GM03348 (cell line): ENCODE measurements at places on chromosomes 1 and 21.
A peak's percentile ranks its signal among the peaks of the same experiment; 100 is the strongest.

- no peak for DNase-seq
Observed at GRCh38 chr1:204961765-204962419, 81.1 kb upstream of the CNTN2 start.

DNA sequence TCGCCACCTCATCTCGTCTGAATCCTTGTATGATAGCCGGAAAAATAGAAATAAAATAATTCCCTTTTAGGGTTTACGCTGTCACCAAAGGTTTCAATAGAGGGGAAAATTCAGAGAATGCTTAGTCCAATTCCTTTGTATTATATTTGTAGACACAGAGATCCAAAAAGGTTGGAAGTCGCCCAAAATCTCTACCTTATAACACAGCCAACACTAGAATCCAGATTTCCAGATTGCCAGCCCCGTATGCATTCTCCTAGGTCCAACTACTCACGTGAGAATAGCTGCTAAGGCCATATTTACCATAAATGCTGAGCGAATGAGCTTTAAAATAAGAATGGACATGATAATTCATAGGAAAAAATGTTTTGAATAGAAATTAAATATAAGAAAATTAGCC lies 124.5 kb downstream of the KCNK1 start:
- DNase-seq = no peak

- DNase-seq = no peak
Observed at GRCh38 chr1:114093624-114094362, 59.9 kb downstream of the SYT6 start.

DNA sequence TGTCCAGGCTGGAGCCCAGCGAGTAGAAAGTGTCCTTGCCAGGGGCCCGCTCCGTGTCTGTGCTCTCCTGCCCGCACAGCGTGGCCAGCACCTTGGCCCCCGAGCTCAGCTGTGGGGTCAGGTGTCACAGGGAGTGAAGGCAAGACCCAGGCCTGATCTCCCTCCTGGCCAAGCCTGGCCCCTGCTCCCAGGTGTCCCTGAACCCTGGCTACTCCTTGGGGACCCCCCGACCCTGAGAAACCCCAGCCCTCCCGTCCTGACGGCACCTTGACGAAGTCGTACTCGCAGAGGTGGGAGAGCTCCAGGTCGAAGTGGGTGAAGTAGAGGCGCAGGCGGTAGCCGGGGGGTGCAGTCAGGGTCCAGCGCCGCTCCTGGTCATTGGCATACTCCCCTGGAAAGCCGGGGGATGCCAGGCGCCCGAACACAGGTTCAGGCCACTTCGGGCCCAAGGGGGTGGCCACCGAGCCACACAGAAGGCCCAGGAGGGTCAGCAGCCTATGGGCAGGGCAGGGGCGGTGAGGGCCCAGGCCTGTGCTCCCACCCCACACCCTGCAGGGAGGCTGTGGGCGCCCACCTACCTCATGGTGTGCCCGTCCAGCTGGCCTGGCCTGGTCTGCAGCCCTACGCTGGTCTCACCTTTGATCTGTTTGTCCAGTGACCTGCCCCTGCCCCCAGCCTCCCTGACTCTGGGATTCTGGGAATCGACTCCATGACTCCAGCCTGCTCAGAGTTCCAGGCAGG lies at the start of gene MASP2:
MASP2 (minus strand) TSS at position 615 of the 741 bp plus-strand sequence; CDS start at position 583, 32 bp downstream.
- DNase-seq = no peak

- DNase-seq = no peak
Observed at GRCh38 chr21:31449921-31450535, 106.0 kb upstream of the TIAM1 start.

DNA sequence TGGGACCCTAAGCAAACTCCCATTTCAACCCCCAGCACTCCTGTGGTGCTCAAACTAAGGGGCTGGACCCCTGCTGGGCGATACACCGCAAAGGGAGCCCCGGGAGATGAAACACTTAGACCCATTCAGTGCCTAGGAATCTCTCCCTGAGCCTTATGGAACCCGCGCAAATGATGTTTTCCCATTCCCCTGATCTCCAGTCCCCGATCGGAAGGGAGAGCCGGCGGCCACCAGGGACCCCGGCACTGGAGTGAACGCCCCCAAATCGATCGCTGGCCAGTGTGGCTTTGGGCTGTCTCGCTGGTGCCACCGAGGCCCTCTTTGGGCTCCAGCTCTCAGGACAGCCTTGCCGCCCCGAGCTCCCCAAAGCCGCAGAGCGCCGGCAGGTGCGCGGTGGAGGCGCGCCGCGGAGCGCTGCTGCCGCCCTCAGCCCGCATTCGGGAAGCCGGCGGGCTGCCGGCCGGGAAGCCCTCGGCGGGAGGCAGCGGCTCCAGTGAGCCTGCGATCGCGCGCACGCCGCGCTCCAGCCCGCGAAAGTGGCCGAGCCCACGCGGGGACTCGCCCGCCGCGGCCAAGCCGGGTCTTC lies 1.1 kb downstream of the PLXNA2 start:
- peak; percentile 56 for DNase-seq

DNA sequence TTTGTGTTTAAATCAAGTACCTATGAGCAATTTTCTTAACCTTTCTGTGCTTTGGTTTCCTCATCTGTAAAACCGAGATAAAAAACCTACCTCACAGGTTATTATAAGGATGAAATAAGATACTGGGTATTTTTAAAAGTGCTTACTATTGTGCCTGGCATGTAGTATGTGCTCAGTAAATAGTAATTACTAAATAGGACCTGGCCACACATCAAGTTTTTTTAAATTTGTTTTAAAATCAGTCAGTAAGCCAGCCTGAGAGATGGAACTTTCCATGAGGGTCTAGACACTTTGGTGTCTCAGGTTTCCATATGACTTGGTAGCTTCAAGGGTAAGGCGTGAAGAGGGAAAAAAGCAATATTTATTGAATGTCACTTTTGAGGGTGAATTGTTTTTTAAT lies 7.0 kb upstream of the ATF3 start:
- DNase-seq = no peak

- peak; percentile 68 for DNase-seq
Observed at GRCh38 chr1:156359973-156360372, 9.0 kb upstream of the RHBG start.

- DNase-seq = no peak
Observed at GRCh38 chr1:39107341-39108290, 81.5 kb downstream of the NDUFS5 start.

DNA sequence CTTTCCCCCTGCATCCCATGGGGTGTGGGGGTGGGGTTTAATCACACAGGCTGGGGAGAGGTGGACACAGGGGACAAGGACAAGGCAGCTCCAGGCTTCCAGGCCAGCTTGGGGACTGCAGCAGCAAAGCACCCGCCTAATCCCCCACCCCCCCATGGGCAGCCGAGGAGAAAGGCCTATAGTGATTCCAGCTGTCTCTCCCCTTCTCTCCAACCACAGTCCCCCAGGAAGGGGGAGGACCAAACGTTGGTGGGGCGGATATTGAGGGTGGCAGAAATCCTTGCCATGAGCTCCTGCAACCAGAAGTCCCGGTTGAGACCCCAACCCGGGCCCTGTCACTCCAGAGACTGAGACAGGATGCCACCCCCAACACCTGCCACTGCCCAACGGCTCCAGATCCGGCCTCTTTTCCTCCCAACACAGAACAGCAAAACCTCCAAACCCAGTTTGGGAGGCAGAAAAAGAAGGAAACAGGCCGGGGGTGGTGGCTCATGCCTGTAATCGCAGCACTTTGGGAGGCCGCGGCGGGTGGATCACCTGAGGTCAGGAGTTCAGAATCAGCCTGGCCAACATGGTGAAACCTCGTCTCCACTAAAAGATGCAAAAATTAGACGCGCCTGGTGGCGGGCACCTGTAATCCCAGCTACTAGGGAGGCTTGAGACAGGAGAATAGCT lies 1.7 kb downstream of the EPHA2 start:
- no peak for DNase-seq

DNA sequence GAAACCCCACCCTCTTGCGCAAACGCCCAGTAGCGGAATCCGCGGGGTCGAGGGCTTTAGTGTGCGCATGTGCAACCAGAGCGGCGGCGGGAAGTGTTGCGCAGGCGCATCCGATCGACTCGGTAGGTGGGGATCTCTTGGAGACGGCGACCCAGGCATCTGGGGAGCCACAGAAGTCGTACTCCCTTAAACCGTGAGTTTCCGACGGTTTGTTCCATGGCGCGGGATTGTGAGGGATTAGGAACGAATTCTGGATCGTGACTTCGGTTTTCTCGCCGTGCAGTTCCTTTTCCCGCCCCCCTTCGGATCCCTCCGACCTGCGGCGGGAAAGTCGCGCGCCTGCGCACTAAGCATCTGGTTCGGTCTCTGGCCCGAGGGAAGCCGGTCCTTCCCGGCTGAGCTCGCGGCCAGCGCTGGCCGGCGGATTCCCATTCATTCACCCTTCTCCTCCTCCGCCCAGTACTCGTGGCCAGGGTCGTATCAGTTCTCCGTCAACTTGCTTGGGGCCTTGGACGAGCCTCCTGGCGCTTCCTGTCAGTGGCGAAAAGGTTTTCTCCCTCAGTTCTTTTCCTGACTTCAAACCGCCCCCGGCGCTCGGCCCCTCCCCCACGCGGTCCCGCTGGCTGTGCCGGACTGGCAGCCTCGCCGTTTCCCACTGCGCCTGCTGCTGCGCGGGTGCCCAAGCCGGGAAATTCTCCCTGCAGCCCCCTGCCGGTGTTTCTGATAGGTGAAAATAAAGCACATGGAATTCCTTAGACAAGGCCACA lies at the start of gene CDC7:
CDC7 (plus strand) TSS at position 96 of the 767 bp plus-strand sequence. CDS start 866 bp downstream, outside the sequence.
- peak; percentile 96 for DNase-seq

GRCh38 chr1:950881-951280 lies 8.2 kb downstream of the NOC2L start:
- DNase-seq = no peak

DNA sequence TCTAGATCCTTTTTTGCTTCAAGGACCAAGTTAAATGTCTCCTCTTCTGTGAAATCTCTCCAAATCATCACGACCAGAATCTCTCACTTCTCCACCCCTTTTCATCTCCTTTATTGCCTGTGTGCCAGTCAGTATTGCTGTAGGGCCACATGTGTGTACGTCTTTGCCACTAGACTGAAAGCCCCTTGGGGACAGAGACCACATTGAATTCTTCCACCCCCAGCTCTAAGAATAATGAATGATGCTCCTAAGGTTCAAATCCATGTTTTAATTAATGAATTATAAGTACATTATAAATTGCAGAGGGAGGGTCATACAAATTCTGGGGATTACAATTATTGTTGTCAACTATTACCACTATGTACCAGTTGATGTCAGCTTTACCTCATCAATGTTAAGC lies 343.8 kb downstream of the USP25 start:
- DNase-seq = no peak

- DNase-seq = no peak
Observed at GRCh38 chr1:245770156-245770555, 615.4 kb downstream of the KIF26B start.

- DNase-seq = no peak
Observed at GRCh38 chr1:223456747-223457146, 63.5 kb downstream of the CCDC185 start.

GRCh38 chr1:161492827-161493226 lies 12.4 kb upstream of the FCGR2A start:
- no peak for DNase-seq

- DNase-seq = no peak
Observed at GRCh38 chr21:29647353-29647781, 292.4 kb downstream of the GRIK1 start.

DNA sequence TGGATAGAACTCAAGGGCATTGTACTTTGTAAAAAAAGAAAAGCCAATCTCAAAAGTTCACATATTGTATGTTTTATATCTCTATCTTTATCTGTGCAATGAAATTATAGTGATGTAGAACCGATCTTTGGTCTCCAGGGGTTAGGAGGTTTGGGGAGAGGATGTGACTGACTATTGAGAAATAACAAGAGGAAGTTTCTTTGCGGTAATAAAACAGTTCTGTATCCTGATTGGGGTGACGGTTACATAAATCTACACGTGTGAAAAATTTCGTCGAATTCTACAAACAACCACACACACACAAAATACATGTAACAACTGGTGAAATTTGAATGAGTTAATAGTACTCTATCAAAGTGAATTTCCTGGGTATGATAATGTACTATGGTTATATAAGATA lies 10.6 kb upstream of the OR2T33 start:
- DNase-seq = no peak

- DNase-seq = no peak
Observed at GRCh38 chr1:40161888-40162397, 756 bp downstream of the RLF start.

- DNase-seq = peak; percentile 68
Observed at GRCh38 chr1:218463194-218464156, 118.3 kb downstream of the TGFB2 start.

- DNase-seq = peak; percentile 27
Observed at GRCh38 chr1:75136921-75137641, 2.9 kb downstream of the LHX8 start.
